Left ventricle myocardium superior (tissue), 1 donor: ENCODE measurements at places on chromosomes 5 and 9.

- DNase-seq, result no peak
Measured at GRCh38 chr5:38546691-38547146, 9.7 kb downstream of the LIFR start.

GRCh38 chr9:126703002-126703865 lies 89.5 kb downstream of the LMX1B start:
- no peak for DNase-seq

- no peak for DNase-seq
Measured at GRCh38 chr5:151605559-151605958, 14.4 kb upstream of the FAT2 start.

- DNase-seq, result no peak
Measured at GRCh38 chr5:139919308-139919707, 123.7 kb downstream of the PSD2 start.

DNA sequence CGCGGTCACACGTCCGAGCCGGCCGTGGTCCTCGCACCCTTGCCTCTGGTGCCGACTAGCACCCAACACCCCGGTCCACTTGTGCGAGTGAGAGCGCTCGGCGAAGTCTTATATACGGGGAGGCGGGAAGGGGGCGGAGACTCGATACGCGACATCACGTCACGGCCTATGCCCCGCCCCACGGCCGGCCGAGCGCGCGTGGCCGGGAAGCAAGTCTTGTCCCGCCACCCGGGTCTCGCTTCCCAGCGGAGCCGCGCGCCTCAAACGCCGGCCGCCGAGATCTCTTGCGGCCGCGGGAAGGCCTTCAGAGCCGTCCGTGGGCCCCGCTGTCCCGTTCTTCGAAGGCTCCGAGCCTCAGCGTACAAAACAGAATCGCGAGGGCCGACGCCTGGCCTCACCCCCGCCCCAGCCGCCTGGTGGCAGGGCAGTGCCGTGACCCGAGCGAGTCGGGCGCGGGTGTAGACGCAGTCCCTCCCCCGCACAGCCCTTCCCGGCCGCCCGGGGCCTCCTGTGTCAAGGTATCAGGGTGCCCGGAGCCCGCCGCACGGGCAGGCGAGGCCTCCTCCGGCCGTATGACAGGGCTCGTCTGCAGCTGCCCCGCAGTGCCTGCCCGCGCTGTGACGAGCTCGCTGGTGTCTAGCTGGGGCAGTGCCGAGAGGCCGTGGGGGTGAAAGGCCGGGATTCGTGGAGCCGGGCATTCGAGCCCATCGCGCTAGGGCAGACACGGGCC lies at the start of gene PLK2:
PLK2 (minus strand) TSS at position 85 of the 730 bp plus-strand sequence. CDS start 127 bp downstream, outside the sequence.
- peak; percentile 97 for DNase-seq

GRCh38 chr9:134346151-134346550 lies 19.9 kb downstream of the RXRA start:
- no peak for DNase-seq
